ENCODE measurements at places on chromosomes 2 and 18. TPM values are rescaled to one million over a fixed set of nuclear protein-coding genes. Genes with fewer than 3 reads are reported as not detected.

The CROCC2 gene
- total RNA-seq: 0.49 TPM

The LIMS4 gene
- total RNA-seq: 1.5 TPM

- peak; percentile 58 for DNase-seq
These were observed 210.9 kb downstream of the MYCN start for GRCh38 chr2:16151281-16151570.

GRCh38 chr2:217014328-217015105, 154.7 kb upstream of the TNP1 start:
- no peak for DNase-seq

GRCh38 chr2:8753609-8754008, 71.8 kb downstream of the ID2 start:
- no peak for DNase-seq

DNA sequence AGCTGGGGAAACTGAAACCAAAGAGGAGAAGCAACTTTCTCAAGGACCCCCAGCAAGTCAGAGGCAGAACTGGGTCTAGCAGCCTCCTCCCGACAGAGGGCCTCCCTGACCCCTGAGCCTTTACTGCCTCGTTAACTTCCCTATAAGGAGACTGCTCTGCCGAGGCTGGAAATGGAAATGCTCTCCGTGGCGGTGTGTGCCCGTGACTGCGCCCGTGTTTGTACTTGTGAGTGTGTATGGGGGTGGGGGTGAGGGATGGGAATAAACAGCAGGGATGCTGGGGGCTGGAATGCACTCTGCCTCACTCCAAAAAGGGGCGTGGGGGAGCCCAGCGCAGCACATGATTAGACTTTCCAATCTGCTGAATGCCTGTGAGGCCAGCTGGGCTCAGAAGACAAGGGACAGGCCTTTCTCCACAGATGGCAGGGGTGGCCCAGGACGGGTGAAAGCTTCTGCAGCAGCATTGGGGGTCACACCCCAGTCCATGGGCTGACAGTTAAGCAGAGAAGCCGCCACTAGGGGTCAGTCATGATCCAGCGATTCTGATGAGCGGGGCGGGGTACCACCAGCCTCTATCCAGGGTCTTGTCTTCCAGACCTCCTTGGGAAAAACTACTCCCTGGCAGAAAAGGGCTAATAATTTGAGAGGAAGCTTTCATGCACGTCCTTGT, 26.8 kb downstream of the MPHOSPH10 start:
- DNase-seq: peak; percentile 77

- DNase-seq: no peak
These were observed 65.8 kb downstream of the RBMS1 start for GRCh38 chr2:160427629-160428404.
